ENCODE measurements at places on chromosomes 3 and 15.
A peak's percentile ranks its signal among the peaks of the same experiment; 100 is the strongest.

DNA sequence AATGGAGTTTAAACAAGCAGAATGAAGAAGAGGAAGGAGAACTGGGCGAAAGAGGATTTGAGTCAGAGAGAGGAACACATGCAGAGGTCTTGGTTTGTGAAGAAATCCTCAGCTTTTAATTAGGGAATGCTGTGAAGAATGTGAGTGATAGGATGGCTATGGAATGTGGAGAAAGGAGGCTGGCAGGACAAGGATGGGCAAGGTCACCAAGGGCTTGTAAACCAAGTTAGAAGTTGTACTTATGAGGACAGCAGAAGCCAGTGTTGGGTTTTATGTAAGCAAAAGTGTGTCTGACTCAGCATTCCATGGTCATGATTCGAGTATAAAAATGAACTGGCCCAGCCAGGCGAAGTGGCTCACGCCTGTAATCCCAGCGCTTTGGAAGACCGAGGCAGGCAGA, 60.0 kb upstream of the IL12A start:
- peak; percentile 86 for DNase-seq

DNA sequence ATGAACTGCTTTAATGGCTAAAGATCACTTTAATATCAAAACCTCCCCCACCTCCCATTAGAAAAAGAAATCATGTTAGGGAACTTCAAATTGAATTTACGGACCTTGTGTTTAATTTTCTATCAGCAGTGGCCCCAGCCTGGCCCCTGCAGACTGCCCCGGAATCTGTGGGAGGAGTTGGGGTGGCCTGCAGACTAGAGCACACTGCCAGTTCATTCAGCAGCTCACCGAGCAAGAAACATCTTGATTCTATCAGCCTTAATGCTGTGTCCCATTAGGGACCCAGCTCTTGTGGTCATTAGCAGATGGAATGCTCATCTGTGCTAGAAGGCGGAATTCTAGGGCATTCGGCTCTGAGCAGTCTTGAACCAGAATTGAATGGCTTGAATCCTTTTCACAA, 54.2 kb downstream of the FLNB start:
- DNase-seq: no peak

- DNase-seq: no peak
Measured at GRCh38 chr3:4425055-4425454, 42.0 kb downstream of the SUMF1 start.

GRCh38 chr3:14429237-14429636, 26.8 kb downstream of the SLC6A6 start:
- no peak for DNase-seq

DNA sequence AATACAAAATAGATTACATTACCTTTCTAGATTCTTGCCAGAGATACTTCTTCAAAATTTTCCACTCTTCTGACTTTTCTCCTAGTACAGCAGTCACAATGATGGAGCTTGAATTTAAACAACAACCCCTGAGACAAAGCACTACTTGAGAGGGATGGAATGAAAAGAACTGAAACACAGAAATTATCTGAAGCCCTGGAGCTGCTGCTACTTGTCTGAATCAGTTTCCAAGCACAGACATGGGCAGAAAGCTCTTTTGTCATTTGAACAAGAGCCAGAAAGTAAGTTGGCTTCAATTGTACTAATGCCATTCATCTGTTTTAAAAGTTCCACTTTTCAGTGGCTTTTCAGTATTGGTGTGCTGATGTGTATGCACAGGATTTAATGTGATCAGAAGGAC, 718.5 kb upstream of the ARPP21 start:
- DNase-seq: no peak

- DNase-seq: peak; percentile 88
Measured at GRCh38 chr3:105827959-105828358, 40.9 kb downstream of the CBLB start.
